Activated CD4-positive, alpha-beta T cell treated with anti-CD3 and anti-CD28 coated beads for 24 hours (primary cell): ENCODE measurements at places on chromosomes 7 and 10.

- DNase-seq, result no peak
Measured at GRCh38 chr10:56605051-56605450, 244.0 kb upstream of the ZWINT start.

DNA sequence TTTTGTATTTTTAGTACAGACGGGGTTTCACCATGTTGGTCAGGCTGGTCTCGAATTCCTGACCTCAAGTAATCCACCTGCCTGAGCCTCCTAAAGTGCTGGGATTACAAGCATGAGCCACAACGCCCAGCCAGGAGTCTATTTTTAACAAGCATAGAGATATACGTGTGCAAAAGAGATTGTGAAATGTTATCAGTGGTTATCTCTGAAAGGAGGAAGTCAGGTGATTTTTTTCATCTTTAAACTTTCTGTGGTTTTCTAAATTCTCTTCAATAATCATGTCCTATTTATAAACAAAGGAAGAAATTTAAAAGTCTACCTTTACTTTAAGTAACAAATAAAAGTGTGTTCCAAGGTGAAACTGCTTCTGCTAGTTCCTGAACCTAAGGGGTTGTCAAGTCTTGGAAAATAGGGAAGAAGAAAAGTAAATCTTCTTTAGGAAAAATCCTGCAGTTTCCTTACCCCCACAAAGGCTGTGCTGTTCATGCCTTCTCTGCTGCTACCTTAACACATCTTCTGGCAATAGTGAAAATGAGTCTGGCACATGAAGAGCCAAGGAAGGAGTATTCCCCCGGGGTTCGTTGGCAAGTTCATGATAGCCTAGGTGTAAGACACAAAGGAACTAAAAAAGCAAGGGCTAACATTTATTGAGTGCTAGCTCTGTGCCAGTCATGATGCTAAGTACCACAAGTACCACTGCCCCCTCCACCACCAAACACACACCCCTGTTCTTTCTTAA lies 51.1 kb downstream of the CYP26A1 start:
- DNase-seq, result no peak

DNA sequence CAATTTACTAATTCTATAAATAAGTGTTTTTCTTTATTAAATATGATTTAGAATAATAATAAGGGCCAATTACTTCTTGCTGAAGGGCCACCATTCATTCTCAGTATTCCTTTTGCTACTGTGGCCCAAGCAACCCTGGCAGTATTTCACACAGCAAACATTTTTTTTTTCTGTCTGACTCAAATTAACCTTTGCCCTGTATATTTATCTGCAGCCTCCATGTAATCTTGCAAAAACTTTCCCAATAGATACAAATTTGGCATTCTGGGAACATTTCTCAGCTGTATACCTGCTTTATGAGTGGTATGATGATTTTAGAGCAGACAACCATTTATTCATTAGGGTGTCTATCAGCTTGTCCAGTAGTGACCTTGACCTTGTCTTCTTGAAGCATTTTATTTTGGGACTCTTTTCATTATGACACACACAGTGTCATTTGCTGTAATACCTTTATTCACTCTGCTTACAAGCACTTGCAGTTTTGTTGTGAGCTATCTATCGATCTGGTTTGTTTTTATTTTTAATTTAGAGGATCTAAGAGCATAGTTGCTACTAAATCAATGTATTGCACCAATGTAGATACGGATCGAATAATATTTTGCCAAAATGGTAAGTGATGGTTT lies 159.7 kb upstream of the PLXDC2 start:
- DNase-seq, result no peak

GRCh38 chr10:78950656-78951587 lies 117.8 kb upstream of the ZMIZ1 start:
- DNase-seq, result no peak

DNA sequence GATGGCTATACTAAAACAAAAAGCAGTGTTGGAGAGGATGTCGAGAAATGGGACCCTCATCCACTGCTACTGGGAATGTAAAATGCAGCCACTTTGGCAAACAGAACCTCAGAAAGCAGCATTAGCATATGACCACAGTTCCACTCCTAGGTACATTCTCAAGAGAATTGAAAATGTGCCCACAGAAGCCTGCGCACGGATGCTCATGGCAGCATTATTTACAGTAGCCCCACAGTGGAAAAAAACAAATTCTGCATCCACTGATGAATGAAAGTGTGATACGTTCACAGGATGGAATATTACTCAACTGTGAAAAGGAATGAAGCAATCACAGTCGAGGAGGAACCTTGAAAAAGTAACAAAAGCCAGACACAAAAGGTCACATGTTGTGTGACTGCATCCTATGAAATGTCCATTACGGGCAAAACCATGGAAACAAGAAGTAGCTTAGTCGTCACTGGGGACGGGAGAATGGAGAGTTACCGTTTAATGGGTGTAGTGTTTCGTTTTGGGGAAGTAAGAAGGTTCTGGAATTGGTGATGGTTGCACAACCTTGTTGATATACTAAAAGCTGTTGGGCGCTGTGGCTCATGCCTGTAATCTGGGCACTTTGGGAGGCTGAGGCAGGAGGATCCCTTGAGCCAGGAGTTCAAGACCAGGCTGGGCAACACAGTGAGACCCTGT lies 2.5 kb upstream of the UPK3B start:
- no peak for DNase-seq

DNA sequence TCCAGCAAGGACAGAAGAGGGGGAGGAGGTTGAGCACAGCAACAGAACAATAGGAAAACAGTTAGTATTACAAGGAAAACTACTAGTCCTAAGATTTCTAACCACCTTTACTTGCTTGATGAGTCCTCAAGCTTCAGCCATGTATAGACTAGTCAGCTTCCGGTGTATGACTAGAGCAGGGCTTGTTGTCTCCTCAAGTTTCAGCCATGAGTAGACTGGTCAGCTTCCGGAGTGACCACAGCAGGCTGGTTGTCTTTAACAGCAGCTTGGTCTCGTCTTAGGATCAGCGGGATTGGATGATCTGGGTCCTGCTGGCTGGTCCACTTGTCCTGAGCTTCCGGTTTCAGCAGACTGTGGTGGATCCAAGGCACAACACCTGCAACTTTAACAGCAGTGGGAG lies 10.6 kb upstream of the ZNF239 start:
- no peak for DNase-seq

DNA sequence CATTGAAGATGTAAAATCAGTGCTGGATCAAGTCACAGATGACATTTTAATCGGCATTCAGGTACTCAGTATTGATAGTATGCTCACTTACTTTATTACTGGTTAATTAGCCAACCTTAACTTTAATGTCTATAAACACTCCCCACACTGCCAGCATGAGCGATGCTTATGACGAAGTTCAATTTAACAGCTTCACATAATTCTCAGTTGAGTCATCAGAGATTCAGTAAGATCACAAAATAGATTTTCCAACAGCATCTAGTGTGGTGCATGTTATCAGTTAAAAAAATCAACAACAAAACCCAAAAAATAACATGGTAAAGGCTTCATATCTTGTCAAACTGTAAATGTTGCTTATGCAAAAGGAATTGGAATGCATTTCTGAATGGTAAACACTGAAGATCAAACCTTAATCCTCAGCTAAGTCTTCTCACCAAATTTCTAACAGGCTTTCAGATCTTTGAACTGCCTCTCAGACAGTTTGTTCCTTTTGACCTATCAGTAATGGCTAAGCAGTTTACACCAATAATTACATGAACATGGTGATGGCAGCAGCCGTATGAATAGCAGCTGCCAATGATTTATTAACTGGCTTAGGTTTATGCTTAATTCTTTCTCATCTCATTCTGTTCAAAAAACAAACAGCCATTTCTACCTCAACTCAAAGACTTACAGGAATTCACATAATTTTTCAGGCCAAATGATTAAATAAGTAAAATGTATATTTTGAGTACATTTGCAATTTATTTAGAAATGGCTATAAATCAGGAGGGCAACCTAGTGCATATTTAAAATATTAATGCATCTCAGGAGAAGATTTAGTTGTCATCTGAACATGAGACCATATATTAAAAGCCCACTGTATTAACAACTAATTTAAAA lies 98.5 kb downstream of the CABCOCO1 start:
- no peak for DNase-seq

DNA sequence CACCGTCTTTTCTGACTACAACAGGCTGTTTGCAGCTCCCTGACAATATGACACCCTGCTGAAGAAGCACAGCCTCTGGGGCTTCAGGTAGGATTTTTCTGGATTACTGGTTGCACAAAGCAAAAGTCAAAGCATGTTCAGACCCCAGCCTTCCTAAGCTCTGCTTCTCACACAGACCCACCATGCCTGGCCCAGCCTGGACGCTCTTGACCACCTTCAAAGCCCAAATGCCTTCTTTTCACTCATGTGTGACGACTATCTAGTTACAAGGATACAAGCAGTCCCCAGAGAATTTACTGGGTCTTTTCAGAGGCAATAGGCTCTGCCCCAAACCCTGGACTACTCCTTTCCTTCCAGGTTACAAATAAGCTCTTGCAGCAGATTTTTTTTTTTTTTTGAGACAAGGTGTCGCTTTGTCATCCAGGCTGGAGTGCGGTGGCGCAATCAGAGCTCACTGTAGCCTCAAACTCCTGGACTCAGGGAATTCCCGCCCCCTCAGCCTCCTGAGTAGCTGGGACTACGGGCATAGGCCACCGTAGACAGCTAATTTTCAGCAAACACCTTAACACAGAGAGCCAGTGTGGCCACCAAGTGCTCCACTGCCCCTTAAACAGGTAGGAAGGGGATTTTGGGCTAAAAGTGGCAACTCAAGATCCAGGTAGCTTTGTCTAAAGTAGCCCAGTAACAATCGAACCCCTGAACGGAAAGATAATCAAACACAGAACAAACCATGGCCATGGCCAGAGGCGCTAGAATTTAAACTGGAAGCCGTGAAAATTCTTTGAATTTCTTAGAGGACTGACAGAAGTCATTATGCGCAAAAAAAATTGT lies 16.2 kb downstream of the SVIL start:
- no peak for DNase-seq

GRCh38 chr10:51542853-51543252 lies 156.5 kb downstream of the CSTF2T start:
- no peak for DNase-seq

DNA sequence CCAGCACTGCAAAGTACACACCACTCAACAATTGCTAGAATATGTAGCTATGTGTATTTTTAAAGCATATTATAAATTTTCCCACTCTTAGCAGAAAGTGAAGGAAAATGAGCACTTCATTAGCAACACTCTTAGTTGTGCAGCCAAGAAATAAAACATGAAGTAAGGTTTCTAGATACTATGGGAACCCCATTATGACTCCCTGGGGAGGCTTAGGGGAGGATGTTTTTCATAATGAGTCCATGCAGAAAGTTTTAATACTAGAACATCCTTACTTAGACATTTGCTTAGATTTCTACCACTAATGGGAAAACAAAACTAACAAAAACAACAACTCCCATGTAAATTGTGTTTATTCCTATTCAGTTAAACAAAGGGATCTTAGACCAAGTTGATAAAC lies 148.4 kb upstream of the HDAC9 start:
- no peak for DNase-seq

GRCh38 chr10:92241501-92241900 lies 49.4 kb downstream of the CPEB3 start:
- no peak for DNase-seq

DNA sequence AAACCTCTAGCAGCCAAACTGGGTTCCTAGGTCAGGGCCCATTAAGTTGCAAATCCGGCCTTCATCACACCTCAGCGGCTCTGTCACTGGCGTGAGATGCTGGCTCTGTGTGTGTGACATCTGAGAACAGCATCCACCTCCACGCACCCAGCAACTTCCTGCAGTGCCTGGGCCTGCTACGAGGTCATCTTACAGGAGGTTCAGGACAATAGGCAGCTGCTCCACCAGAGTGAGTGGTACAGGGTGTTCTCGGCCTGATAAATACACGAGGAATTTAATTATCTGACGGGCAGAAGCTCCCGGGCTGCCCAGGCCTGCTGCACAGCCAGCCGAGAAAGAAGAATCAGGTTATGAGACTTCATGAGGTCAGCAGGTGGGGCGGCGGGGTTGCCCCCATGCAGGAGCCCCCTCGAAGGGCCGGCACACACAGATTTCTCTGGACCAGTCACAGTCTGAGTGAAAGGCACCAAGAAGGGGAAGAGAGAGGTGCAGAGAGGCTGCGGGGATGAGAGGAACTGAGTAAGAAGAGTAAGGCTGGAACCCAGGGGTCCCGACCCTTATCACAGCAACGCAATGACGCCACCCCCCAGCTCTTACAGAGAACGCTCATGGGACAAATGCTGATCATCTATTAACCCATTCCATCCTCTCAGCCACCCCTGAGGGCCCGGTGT lies 49.3 kb downstream of the CALML3 start:
- no peak for DNase-seq

DNA sequence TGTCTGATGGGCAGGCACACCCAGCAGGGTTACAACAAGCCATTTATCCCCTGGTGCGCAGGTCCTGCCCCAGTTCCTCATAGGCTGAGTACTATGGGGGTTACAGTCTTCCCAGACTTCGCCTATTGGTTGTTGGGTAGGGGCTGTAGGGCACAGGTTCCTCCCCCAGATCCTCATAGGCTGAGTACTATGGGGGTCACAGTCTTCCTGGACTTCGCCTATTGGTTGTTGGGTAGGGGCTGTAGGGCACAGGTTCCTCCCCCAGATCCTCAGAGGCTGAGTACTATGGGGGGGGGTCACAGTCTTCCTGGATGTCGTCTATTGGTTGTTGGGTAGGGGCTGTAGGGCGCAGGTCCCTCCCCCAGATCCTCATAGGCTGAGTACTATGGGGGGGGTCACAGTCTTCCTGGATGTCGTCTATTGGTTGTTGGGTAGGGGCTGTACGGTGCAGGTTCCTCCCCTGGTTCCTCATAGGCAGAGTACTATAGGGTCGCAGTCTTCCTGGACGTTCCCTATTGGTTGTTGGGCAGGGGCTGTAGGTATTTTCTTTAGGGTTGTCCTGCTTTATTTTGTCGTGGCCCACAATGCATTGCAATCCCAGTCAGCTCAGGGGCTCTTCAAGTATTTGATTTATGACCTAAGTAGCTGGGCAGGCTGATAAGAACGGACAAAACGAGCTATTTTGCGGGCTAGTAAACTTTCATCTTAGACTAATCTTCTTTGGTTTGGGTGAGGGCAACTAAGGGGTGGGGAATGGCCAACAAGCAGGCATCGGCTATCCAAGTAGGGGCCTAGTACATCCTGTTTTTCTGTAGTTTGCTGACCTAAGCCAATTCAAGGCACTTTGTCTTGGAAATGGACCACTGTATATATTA lies 3.4 kb downstream of the LRRC27 start:
- no peak for DNase-seq

GRCh38 chr7:29490094-29490607 lies 73.5 kb upstream of the PRR15 start:
- no peak for DNase-seq
